ENCODE measurements at places on chromosomes 12 and 14.

- no peak for DNase-seq
Measured at GRCh38 chr12:26150736-26151450, 26.1 kb upstream of the BHLHE41 start.

GRCh38 chr14:21987937-21988336 lies 314.3 kb upstream of the OR4E1 start:
- no peak for DNase-seq

DNA sequence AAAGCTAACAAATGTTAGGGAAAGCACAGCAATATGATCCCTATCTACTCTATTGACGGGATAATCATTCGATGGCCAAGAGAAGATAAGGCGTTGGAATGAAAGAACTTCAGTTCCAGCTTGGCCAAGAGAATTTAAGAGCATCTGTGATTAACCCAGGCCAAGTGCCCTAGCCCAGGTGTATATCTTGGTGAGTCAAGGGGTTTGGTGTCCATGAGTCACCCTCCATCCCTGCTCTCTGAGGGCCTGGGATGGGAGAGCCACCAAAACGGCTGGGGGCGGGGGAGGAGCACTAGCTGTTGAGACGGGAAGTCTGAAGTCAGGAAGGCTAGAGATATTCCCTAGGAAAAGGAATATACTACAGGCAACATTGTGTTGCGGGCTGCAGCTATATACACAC lies 13.0 kb downstream of the TBPL2 start:
- DNase-seq, result no peak

GRCh38 chr12:71641390-71641789 lies 22.3 kb downstream of the ZFC3H1 start:
- DNase-seq, result no peak

GRCh38 chr14:104460791-104461651 lies 118.5 kb upstream of the C14orf180 start:
- no peak for DNase-seq

GRCh38 chr12:93032758-93033157 lies 103.7 kb upstream of the EEA1 start:
- DNase-seq, result no peak

DNA sequence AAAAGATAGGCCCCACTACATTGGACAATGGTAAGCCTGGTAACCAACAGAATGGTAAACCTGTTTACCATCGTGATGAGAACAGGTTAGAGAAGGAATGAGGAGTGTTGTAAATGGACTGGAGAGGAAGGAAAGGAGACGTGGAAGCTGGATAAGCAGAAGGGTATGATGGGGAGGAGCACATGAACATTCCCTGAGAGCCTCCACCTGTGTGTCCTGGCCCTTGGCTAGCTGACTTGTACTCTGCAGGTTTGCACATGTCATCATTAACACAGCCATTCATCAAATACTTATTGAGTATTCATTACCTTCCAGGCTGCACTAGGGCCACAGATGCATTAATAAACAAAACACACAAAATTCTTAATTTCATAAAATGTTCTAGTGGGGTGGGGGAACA lies 4.3 kb upstream of the IL26 start:
- DNase-seq, result no peak

DNA sequence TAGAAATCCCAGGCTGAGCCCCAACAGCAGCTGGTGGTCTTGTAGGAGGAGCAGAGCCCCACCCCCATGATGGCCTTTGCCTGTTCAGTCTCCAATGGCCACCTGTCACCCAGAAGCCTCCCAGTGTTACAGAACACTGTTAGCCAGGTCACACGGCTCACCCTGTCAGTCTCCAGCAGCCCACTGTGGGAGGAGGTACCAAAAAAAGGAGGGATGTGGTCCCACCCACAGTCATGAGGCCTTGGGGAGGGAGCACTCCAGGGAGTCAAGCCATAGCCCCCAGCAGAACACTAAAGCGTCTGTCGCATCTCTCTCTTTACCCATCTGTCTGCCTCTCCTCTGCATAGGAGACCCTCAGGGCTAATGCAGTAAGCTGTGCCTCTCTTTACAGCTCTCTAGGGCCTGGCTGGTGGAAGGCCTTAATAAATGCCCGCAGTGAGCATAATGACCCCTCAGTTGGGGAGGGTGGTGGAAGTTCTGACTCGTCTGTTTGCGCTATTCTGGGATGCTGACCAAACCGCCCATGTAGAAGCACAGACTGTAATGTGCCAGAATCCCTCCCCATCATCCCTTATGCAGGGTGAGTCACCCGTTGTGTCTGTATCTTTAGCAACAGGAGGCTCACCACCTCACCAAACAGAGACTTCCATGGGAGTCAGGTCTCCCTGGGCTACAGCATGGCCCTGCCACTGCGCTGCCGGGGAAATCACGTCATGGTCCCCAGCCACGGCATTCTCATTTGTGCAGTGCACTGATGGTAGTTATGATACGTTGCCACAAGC lies 14.6 kb downstream of the C14orf132 start:
- DNase-seq, result no peak

GRCh38 chr14:25090716-25091454 lies 40.9 kb upstream of the STXBP6 start:
- DNase-seq, result no peak

DNA sequence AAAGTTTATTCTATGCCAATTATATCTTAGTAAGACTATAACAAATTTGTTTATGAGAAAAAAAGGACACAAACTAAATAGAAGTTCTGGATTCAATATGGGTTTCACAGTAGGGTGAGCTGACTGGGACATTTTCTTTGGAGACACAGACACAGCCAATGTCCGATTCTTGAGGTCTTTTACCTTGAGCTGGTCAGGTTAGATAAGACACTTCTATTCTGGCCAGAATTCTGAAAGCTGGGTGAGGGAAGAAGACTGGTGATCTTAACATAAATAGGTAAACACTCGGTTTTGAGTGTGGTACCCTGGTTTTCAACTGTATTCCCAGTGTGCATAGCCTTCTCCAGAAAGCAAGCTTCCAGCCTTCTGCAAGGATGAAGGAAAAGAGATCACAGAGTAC lies 10.0 kb downstream of the ATP2B1 start:
- no peak for DNase-seq

DNA sequence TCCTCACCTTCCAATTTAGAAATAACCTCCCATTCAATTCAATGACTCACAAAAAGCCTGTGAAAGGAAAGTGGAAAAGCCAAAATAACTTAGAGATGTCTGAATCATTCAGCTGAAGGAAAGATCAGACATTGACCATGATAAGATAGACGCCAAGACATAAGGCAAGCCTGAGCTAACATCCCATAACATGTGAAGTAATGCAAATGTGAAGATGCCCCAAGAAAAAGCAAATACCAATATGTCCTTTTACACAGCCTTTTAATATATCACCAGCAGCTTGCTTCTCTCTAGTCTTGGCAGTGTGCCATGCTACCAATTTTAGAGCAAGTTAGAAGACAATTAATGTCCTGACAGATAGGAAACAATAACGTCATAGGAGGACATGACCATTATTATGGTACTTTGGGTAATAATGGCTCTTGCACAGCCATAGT lies 2.4 kb upstream of the NUMB start:
- DNase-seq, result no peak

DNA sequence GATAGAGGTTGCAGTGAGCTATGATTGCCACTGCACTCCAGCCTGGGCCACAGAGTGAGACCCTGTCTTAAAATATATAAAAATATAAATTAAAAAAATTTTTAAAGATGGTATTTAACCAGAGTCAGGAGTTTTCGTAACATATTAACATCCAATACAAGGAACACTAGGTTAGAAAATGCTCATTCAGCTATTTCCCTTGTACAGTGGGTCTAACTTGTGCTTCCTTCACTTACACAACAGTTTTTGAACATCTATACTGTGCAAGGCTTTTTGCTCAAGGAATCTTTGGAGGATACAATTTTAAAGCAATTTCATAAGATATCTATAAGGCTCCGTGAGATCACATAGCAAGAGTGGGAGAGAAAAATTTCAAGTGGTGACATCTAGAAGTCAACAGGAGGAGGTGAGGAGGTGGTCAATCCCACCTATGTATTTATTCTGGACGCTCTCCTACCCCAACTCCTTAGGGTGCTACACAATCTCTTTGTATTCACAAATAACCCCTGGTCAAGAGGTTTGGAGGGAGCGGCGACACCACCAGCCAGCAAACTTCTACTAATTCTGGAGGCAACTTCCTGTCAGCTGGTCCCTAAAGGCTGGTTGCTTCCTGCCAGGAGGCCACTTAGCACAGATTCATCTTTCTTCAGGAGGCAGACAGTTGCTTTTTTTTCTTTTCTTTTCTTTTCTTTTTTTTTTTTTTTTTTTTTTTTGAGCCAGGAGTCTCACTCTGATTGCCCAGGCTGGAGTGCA lies 22.2 kb downstream of the DUSP16 start:
- no peak for DNase-seq

Measured in stimulated activated naive CD4-positive, alpha-beta T cell treated with Interleukin-2 at 50 U/mL for 16 hours (primary cell).